Activated CD4-positive, alpha-beta T cell treated with anti-CD3 and anti-CD28 coated beads, Interleukin-2, Interleukin-6, amounts not matched to agents 100 ng/mL and 50 ng/mL, durations not matched to agents 16 hours and 8 hours (primary cell): ENCODE measurements at places on chromosomes 6 and 20.

DNA sequence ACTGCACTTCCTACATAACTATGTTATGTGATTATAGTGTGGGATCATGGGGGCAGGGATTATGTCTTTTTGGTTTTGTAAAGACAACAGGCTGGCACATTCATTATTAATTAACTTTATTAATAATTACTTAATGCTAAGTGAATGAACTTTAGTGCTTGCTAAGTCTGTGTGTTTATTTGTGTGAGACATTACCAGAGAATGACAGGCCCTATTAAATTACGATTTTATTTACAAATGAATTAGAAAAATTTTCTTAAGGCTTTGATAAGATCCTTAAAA is 100.9 kb downstream of the CD83 start:
- no peak for DNase-seq

GRCh38 chr20:57022306-57022705 is 244.1 kb downstream of the BMP7 start:
- DNase-seq = no peak

GRCh38 chr6:155530219-155530834 is 74.7 kb upstream of the NOX3 start:
- DNase-seq = peak; percentile 46

GRCh38 chr6:53066874-53067706 is 1.9 kb downstream of the FBXO9 start:
- DNase-seq = no peak

DNA sequence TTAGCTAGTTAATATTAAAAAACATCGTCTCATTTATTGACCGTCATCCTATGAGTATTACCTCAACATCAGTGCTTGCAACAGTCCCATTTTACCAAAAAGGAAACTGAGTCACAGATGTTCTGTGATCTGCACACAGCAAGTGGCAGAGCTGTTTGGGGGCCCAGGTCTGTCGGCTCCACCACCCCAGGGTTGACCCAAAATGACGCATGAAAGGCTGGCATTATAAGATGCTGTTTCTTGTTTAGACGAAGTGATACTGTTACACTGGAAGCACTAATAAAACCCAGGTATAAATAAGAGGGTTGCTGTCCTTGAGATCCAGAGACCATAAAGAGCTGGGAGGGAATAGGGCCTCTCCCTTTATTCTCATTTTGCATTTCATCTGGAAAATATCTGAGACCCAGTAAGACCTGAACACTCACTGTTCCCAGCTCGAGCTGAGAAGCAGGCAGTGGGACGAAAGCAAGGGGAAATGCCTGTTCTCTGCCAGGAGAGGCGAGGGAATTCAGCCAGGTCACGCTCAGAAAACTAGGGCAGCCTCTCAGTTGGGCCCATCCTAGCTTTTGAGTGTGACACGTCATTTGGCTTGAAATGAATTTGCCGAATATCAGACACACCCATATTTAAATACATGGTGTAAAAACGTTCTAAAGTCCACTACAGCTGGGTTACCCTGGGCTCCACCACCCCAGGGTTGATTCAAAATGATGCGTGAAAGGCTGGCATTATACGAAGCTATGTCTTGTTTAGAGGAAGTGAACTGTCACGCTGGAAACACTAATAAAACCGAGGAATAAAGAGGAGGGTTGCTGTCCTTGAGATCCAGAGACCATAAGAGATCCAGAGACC is 1.4 kb upstream of the MICAL1 start:
- DNase-seq = no peak

GRCh38 chr20:33339515-33340058 is 56.6 kb downstream of the BPIFB1 start:
- no peak for DNase-seq

DNA sequence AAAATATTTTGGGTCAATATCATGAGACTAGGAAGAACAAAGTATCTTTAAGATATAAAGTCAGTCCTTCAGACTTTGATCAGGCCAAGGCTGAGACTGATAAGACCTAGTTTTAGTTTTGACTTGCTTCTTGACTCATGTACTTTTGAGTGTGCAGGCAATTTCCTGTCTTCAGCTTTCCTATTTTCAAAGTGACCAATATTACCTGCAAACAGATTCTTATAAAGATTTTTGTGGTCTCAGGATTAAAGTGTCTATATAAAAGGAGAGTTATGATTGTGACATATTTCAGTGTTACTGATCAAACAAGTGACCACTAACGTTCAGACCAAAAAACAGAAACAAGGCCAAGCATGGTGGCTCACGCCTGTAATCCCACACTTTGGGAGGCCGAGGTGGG is 36.0 kb upstream of the AKIRIN2 start:
- peak; percentile 82 for DNase-seq

GRCh38 chr20:4102381-4102780 is 87.0 kb upstream of the RNF24 start:
- no peak for DNase-seq

DNA sequence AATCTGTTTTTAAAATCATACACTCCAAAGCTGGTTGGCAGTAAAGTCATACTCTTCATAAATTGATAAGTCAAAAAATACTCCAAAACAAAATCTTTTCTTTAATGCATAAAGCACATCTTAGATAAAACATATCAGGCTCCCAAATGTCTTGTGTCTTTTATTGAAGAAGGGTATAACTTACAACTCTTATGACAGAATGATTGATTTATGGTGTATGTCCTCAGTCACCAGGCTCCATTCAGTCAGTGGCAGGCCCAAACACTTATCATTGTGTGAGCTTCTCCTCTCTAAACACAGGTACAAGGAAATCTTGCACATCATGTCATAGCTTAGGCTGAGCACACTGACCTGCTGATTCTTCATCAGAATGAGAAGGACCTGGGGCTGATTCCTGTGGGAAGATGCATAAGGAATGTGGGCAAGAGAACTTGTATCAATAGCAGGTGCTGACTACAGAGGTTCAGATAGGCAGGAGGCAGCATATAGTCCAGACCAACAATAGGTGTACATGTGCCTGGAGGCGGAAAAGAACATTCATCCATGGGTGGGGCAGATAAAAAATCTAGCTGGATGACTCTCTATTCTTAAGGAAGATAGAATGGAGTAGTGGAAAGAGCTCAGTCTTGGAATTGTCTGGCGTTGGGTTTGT is 1.9 kb downstream of the CALHM5 start:
- no peak for DNase-seq

- DNase-seq = no peak
These were observed 3.2 kb downstream of the SLC17A9 start for GRCh38 chr20:62955519-62956386.

- no peak for DNase-seq
These were observed 21.0 kb downstream of the SULF2 start for GRCh38 chr20:47764154-47764733.
